ENCODE measurements at places on chromosomes 4 and X.

GRCh38 chr4:86443495-86443894 lies 83.6 kb upstream of the MAPK10 start:
- no peak for DNase-seq

- no peak for DNase-seq
Measured at GRCh38 chrX:45154033-45154360, 46.7 kb downstream of the DIPK2B start.

DNA sequence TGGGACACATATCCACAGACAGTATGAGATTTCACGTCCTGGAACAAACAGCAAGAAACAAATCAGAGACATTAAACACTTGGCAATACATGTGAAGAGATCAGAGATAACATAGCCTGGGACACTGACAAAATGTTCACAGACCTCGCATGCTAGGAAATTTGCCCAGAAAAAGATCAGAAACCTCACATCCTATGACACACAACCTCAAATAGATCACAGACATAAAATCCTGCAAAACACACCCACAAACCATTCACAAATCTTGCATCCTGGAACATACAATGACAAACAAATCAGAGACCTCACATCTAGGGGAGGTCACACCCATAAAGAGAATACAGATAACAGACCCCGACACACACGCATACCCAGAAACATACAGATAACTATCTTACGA lies 18.0 kb downstream of the SUV39H1 start:
- no peak for DNase-seq

DNA sequence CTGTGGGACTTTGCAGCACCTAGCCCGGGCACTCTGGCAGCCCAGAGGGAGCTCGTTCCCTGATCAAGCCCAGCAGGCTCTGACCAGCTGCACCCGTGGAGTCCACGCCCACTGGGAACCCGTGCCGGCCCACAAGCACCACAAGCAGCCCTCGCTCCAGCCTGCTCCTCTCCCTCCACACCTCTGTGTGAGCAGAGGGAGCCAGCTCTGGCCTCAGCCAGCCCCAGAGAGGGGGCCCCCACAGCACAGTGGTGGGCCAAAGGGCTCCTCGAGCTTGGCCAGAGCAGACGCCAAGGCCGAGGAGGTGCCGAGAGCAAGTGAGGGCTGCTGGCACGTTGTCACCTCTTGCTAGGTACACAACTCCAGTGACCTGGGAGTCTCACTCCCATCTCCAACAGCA lies 5.1 kb upstream of the UGT2A1 start:
- no peak for DNase-seq

DNA sequence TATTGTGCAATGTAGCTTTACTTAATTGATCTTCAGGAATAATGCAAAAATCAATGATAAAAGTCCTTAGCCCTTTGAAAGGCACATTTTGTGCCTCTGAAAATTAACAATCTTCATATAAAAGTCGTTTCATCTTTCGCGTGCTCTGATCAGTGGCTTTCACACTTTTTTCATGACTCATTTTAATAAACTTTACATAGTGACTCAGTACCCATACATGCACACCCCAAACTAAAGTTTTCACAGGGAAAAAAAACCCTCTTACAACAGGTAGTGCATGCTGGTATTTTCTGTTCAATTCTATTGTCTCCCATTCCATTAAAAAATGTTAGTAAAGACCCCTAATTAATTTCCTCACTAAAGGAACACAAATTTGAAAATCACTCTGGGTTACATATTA lies 21.5 kb downstream of the RWDD4 start:
- no peak for DNase-seq

- no peak for DNase-seq
Measured at GRCh38 chr4:71296945-71297344, 41.9 kb upstream of the SLC4A4 start.

GRCh38 chrX:1462596-1463251 lies 10.0 kb upstream of the ASMTL start:
- DNase-seq: no peak

DNA sequence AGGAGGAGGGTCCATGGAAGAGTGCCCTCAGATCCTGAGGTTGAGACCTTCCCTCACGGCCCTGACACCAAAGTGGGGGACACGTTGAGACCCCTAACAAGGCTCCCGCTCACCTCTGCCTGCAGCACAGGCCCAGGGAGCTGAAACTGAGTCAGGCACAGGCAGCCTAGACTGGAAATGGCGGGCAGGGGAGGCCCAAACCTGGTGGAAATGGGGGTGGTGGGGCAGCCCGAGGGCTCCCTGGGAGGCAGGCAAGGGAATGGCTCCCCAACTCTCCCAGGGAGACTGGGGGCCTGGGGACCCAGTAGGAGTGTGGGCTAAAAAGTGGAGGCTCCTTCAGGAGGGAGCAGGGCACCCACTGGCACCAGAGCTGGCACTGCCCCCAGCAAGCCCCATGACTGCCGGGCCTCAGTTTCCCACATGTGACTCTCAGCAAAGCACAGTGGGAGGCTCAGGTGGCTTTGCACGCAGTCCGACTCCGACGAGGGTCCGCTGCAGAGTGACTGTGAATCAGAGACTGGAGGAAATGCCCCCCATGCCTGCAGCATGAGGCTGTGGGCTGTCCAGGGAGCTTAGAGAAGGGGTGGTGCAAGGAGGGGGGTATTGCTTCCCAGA lies 5.9 kb downstream of the NKX1-1 start:
- DNase-seq: no peak

DNA sequence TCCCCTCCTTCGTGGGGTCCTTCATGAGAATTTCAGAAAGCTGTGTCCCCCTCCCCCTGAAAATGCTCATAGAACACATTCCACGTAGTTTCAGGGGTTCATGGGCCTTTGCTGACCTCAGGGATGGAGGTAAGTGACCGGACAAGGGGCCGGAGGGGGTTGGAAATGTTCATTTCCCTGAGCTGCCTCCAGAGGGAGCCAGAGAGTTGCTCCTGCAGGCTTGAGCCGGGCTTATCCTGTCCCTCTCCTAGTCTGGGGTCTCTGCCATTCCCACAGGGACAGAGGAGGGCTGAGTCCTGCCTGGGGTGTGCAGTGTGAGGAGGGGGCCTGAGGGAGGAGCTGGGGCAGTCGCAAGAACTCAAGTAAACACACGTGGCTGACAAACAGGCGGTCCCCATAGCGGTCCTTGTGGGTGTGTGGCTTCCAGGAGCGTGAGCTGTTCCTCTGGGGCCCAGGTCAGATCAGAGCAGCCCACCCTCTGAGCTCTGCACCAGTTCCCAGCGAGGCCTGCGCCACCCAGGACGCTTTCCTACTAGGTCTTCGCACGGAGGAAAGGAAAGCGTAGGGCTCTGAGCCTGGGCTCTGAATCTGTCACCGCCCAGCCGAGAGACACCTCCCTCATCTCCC lies 62.5 kb downstream of the WFS1 start:
- DNase-seq: peak; percentile 17

All from inflammatory macrophage treated with lipopolysaccharide for 4 hours (primary cell).